ENCODE measurements at places on chromosomes 7 and 10.

- peak; percentile 89 for DNase-seq
These were observed 51.0 kb downstream of the ZNF777 start for GRCh38 chr7:149409895-149410294.

DNA sequence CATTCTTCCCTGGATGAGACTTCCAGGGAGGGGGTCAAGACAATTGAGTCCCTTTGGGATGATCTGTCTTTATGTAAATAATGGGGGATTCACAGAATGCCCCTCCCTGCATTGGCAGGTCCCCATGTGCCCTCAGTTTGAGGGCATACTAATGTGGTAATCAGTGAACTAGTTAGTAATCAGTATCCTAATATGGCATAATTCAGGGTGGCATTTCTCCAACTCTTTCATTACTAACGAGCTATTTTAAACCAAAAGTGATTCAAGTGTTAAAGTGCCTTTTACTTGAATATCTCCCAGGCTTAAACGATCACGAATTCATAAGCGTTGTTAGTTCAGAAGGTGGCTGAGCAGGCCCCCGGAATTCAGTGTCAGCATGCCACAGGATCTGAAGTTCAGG, 1.6 kb upstream of the DNAJB6 start:
- no peak for DNase-seq

DNA sequence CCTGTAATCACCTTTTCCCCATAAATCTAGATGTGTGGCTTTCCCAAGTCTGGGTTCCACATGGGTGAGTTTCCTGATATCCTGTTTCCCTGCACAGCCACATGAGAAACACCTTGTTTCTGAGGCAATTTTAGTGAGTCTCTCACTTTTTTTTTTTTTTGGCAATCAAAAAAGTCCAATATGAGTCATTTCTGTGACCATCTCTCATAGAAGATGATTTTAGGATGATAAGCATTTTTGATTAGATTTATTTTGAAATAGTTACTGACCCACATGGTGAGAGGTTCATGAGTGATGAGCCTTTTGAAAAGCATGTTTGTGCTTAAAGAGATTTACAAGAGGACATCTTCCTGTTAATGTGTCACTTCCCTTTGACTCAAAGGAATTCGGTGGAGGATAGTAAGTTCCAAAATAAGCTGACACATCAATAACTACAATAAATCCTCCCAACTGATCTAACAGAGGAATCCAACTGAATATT, 464.0 kb downstream of the INHBA start:
- DNase-seq, result no peak

- DNase-seq, result no peak
These were observed 90.0 kb downstream of the CDK14 start for GRCh38 chr7:90686146-90686545.

DNA sequence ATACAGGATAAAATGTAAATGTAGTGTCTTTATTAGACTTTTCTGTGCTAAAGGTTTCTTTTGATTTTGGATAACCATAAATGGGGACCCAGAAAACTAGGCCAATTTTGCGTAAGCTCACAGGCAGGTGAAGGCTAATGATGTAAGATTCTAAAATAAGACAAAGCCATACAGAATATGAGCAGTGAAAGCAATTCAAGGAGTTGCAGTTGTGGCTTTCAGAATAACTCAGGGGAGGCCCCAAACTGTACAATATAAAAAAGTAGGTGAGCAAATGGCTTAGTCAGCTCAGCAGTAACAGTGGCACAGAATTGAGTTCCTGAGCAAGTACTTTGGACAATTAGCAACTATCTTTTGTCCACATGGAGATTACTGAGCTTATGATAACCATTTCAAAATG, 81.7 kb upstream of the NRP1 start:
- no peak for DNase-seq

DNA sequence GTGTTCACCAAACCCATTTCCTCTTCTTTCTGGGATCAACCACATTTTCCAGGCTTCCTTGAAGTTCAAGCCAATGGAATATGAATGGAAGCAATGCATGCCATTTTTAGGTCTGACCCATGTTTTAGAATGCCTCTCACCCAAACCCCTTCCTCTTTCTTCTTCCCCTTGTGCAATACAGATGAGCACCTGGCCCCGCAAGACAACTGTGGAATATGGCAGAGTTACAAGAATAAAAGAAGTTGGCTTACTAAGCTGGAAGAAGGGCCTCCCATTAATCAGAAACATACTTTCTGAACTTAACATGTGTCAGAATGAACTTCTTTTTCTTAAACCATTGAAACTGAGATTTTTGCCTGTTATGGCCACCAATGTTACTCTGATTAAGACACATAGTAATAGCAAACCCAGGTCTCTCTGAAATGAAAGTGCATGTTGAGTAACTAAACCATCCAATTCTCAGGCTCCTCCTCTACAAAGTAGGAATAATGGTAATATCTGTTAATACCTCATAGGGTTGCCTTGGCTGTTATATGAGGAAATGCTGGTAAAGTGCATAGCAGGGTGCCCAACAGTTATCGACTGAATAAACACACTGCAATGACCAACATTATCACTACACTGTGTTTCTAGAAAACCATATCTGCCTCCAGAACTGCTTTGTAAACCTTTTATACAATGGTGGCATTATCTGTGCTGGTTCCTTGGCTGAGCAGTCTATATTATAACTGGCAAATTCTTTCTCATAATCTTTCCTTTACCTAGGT, 382.2 kb upstream of the NRP1 start:
- peak; percentile 84 for DNase-seq

DNA sequence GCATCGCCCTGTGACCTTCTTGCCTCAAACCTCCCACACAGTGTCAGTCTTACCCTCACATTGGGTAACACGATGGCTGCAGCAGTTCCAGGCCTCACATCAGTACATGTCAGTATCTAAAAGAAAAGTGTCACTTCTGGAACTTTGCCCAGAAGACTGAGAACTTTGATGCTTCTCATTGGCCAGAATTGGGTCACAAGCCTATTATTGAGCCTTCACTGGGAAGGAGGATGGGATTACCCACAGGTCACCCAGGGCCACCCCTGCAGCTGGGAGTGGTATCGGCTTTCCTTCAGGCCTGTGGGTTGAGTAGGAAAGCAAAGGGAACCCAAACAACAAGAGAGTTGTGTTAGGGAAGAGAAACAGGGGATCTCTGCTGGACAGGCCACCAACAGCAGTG, 111.5 kb downstream of the NPY start:
- DNase-seq, result no peak

- no peak for DNase-seq
These were observed 182.9 kb downstream of the XPNPEP1 start for GRCh38 chr10:109740436-109740835.

DNA sequence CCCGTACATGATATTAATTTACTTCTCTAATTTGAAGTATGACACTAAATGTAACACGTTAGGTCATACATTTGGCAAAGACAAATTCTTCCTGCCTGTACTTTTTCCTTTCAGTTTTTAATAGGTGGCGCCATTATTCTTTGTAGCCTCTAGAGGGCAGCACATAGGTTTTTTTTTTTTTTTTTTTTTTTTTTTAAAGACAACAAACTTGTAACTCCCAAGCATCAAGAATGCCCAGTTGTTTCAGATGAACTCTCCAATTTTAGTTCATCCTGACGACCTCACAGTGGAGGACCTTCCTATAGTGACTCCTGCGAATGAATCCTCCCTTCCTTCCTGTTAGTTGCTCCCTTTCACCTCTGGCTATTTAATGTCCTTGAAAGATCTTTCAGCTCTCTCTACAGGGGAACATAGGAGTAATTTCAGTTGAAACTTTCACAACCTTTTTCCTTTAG, 139.3 kb upstream of the HDAC9 start:
- peak; percentile 47 for DNase-seq

DNA sequence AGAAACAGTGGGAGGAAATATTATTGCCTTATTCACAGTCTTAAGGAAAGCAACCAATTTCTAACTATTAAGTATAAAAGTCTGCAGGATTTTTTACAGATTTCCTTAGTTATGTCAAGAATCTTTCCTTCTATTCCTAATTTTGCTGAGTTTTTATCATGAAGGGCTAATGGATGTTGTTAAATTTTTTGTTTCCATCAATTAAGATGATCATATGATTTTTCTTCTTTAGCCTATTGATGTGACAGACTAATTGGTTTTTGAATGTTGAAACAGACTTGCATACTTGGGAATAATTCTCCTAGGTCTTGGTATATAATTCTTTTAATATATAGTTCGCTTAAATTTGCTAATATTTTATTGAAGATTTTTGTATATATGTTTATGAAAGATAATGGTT, 569.1 kb upstream of the KCND2 start:
- no peak for DNase-seq

DNA sequence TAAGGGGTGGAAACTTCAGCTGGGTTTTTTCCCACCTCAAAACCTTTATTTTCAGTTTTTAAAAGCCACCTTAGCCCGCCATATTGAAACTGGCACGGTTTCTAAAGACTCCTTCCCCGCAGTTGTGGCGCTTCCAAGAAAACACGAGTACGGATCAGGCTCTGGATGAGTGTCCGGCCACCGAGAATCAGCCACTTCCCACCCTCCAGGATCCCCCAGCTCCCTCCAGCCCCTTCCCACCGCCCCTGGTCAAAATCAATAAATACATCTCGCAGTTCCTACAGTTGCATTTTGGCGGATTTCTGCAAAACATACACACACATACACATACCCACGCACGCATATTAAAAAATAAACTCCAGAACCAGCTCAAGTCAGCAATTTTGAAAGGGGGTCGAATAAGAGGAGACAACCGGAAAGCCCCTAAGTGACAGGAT, 1.1 kb downstream of the SFMBT2 start:
- DNase-seq, result no peak

DNA sequence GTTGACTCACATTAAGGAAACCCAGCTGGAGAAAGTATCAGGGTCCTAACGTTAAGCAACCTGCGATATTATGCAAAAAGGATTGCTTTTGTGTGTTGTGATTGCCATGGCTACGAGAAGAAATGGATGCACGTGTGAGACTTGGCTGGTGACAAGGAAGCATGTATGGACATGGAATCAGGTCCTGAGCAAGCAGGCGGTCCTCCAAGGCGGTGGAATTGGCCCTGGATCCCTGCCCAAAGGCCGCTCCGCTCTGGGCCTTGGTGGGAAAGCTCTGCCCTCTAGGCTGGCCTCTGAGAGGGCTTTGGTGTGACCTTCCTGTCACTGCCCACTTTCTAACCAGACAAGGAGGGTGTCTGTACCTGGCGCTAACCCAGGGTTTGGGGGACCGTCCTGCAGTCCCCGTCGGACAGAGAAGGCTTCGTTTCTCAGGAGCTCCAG, 192.1 kb downstream of the EBF3 start:
- no peak for DNase-seq

- DNase-seq, result peak; percentile 70
These were observed 26.4 kb upstream of the IL6 start for GRCh38 chr7:22700559-22701002.

DNA sequence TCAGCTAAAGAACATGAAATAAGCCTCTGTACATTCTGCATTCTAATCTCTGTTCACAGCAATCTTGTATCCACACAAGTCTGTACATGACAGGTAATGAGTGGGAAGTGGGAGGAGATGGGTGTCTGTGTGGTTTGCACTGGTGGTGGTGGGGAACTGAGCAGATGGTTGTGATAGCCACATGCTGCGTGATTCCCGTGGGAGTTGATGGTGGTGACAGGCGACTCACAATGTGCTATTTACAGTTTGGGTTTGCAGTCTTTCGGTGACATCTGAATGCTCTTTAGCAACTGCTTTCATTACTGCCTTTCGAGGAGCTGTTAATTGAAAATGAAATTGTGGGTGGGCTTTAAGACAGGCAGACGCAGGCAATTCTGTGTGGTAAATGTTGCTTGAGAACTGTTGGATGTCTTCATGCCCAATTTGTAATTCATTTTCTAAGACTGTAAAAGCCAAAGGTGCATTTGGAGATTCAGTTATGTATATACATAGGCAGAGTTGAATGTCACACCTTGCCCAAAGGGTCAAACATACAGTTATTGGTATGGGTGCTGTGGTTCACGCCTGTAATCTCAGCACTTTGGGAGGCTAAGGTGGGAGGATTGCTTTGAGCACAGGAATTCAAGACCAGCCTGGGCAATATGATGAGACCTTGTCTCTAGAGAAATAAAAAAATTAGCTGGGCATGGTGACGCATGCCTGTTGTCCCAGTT, 308.2 kb downstream of the AUTS2 start:
- peak; percentile 85 for DNase-seq

GRCh38 chr10:122391875-122392274, 17.4 kb downstream of the PLEKHA1 start:
- DNase-seq, result no peak

- DNase-seq, result peak; percentile 72
These were observed 598 bp downstream of the MMS19 start for GRCh38 chr10:97497572-97498075.

GRCh38 chr7:7428806-7429205, 106.9 kb downstream of the COL28A1 start:
- no peak for DNase-seq

DNA sequence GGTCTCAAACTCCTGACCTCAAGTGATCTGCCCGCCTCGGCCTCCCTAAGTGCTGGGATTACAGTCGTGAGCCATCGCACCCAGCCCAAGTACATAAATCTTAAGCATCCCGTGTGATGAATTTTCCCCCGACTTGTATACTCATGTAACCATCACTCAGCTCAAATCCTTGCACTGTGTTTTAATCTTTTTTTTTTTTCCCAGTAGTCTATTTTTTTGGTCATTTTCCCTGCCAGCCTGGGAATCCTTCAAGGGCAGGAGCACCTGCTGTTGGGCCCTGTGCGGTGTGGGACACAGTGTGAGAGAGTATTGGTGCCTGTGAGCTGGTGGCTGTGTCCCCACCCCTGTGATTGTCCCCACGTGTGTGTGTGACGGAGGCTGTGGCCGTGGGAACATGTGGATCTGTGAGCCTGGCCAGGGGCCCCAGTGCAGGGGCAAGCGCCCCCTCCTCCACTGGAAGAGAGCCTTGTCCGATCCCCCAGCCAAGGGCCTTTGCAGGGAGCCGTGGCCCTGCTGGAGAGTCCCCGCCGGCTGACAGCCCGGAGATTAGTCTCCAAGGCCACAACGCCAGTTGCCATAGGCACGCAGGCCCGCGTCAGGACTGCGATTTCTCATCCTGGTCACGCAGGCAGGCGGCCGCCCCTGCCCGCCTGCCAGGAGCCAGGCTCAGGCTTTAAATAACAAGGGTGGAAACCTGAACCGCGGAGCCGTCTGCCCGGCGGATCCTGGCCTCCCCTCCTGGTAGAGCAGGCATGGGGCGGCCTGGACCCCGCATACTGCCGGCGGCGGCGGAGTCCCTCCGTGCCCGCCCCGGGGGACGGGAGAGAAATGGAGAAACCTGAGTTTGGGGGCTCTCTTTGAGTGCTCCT, 26.5 kb downstream of the GTF2IRD1 start:
- DNase-seq, result peak; percentile 30

DNA sequence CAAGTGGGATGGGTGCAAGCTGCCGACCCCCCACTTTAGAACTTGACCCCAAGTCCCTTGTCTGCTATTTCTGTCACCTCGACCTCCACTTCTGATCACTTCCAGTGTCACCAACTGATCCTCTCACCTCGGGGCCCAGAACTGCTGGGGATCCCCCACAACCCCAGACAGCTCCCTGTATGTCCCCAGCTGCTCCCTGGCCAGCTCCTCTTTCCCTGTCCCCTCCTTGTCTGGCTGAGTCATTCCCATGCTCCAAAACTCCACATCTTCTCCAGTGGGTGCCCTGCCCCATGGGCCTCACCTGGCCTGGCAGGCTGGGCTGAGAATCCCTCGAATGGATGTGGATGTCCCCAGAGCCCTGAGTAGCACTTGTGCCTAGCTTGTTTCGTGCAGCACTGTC, 154.3 kb upstream of the PCBD1 start:
- no peak for DNase-seq
